ENCODE measurements at places on chromosomes 1 and 21. TPM values are rescaled to one million over a fixed set of nuclear protein-coding genes. Genes with fewer than 3 reads are reported as not detected.

S1PR1 gene
- total RNA-seq = not detected

COL16A1 gene
- 90.7 TPM for total RNA-seq

TSPAN2 gene
- 3.5 TPM for total RNA-seq

KRTAP13-2 gene
- total RNA-seq = not detected

MPL gene
- total RNA-seq = not detected

TXLNA gene
- 77.8 TPM for total RNA-seq

GSTM5 gene
- not detected for total RNA-seq

IFI44L gene
- total RNA-seq = 22.1 TPM

ZNF697 gene
- 8.3 TPM for total RNA-seq

DNA sequence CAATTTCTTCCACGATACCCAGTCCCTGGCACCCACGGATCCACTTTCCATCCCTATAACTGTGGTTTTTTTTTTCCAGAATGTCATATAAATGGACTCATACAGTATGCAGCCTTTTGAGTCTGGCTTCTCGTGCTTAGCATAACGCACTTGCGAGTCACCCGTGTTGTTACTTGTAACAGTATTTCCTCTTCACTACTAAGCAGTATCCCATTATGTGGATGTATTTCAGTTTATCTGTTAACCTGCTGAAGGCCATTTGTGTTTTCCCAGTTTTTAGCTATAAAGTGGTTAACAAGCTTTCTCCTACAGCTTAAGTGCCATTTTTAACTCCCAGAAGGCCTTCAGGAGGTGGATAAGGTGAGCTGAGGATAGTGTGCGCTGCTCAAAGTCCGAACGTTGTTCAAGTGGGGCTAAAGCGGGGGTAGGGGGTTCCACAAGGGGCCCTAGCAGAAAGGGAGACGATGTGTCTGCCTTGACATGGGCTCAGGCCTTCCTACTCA is 829 bp downstream of the ADAR start:
- DNase-seq = no peak

- no peak for DNase-seq
Measured at GRCh38 chr21:31766899-31767298, 35.0 kb upstream of the SCAF4 start.

GRCh38 chr1:20426923-20427322 is 59.1 kb downstream of the CAMK2N1 start:
- no peak for DNase-seq

DNA sequence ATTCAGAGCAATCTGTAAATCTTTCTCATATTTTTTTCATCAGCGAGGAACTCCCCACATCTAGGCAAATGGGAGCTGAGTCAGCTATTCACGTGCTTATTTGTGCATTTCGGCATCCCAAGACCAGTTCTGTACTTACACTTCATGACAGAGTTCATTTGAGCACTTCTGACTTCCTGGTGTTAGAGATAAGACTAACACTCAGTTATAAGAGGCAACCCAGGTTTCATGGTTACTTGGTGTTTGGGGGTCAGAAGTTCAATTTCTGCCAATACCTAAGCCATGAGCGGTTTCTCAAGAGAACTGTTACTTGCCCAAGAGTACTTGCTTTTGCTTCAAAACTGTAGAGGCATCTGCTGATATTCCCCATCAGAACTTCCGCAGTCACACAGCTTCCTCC is 24.1 kb upstream of the DESI2 start:
- DNase-seq = no peak

DNA sequence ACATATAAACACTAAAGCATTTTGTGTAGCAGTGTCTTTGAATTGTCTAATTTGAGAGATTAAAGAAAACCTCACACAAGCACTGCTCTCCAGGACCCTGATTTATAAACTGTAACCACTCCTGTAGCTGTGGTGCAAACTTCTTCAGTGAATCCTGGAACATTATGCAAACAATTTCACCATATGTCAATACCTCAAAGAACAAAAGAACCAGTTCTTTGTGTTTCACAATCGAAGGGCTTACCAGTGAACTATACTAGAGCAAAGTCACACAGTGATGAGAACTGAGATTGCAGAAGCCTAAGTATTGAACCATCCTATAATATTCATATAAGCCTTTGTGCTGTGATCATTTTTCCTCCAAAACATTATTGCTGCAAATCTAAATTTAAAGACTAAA is 21.5 kb downstream of the DPH5 start:
- no peak for DNase-seq

- DNase-seq = no peak
Measured at GRCh38 chr1:226640321-226641136, 92.0 kb downstream of the STUM start.

DNA sequence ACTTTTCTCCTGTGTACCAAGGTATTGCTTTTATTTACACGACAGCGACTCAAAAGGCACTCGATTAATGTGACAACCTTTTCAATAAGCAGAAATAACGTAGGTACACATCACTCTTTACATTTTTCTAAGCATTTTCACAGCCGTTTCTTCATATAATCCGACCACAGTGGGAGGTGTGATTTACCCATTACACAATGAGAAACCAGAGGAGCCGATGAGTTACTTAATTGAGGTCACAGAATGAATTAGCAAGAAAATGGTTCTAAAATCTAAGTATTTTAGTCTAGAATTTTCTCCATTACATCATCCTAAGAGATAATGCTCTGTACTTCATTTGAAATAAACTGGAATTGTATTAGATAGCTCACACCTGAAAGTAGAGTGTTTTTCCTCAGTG is 71.5 kb downstream of the UMODL1 start:
- DNase-seq = no peak

- no peak for DNase-seq
Measured at GRCh38 chr1:17915511-17916197, 160.5 kb downstream of the ACTL8 start.

DNA sequence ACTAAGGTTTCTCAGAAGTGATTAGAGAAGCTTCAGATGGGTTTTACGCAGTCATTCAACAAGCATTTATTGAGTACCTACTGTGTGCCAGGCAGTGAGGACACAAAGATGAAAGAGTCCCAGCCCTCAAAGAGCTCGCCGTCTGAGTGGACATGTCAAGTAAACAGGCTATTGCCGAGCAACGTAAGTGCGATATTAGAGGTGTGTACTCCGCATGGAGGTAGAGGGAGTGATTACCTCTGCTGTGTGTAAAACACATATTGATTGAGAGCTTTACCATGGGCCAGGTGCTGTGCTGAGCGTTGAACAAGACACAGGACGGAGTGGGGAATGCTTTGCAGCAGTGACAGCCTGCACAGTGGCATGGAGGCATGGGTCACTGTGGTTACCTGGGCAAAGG is 49.5 kb upstream of the GPR37L1 start:
- no peak for DNase-seq

DNA sequence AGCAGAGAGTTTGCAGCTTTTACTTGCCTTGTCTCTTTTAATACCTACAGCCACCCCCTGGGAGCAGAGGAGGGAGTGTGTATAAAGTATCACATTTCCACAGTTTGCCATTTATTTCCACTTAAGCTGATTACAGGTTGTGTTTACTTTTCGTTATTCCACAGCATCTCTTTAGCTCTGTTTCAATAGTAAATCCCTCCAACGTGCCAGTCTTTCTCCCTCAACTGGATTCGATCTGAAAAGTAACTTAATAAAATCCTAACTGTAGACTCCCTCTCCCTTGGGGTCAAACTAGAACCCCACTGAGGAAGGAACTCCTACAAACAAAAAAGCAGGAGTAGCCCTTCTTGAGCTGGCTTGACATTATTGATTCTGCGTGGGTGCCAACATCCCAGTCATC is 3.1 kb upstream of the FCGR2A start:
- DNase-seq = no peak

- DNase-seq = no peak
Measured at GRCh38 chr1:59261537-59261936, 35.4 kb upstream of the FGGY start.

DNA sequence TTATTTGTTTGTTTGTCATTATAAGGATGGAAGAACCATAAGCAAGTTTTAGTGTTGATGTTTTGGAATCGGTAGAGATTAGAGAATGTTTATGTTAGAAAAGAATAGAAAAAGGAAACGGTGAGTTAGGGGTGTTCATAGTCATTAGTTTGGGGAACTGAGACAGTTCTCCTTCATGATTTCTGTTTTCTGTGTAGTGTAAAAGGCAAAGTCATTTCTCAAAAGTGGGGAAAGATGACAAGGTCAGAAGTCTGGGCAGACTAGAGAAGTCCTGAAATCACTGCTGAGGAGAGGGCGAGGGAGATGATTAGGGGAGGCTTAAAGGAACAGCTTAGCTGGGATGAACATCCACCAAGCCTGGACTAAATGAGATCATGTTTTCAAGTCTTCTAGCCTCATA is 498.9 kb downstream of the TTLL7 start:
- no peak for DNase-seq

DNA sequence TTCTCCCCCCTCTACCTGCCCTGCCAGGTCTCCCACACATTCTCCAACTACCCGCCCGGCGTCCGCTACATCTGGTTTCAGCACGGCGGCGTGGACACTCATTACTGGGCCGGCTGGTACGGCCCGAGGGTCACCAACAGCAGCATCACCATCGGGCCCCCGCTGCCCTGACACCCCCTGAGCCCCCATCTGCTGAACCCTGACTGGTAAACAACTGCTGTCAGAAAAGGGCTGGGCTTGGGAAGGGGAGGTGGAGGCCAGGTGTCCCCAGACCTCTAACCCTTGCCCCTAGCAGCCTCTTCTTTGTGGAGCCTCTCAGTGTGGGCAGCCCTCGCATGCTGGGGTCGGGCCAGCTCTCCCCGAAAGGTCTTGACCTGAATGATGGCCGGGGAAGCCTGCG is 2.9 kb upstream of the FBXO6 start:
- peak; percentile 80 for DNase-seq

- DNase-seq = no peak
Measured at GRCh38 chr1:62941780-62942179, 157.8 kb downstream of the ATG4C start.

DNA sequence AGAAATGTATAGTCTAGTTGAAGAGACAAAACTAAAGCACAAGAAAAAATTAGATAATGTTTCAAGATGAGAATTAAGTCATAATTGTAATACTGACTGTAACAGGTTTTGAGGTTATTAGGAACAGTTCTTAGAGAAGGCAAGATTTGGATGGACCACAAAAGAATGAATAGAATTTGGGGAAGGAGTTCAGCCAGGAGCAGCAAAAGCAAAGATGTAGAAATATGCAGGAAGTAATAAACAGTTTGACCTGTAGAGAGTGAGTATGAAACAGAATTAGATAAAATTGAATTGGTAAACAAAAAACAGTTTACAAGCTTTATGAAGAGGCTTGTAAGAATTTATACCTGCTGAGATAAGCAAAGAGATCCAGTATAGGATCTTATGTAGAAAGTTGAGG is 16.3 kb downstream of the VPS45 start:
- DNase-seq = no peak

GRCh38 chr1:231731268-231731667 is 104.7 kb downstream of the DISC1 start:
- DNase-seq = no peak
